ENCODE measurements at places on chromosomes 6 and 20. TPM values are rescaled to one million over a fixed set of nuclear protein-coding genes. Genes with fewer than 3 reads are reported as not detected.
A peak's percentile ranks its signal among the peaks of the same experiment; 100 is the strongest.

ENPP1 gene
- total RNA-seq, result 0.12 TPM

TULP1 gene
- total RNA-seq, result not detected

- no peak for DNase-seq
These were observed 2.5 kb downstream of the CNR1 start for GRCh38 chr6:88163616-88164015.

DNA sequence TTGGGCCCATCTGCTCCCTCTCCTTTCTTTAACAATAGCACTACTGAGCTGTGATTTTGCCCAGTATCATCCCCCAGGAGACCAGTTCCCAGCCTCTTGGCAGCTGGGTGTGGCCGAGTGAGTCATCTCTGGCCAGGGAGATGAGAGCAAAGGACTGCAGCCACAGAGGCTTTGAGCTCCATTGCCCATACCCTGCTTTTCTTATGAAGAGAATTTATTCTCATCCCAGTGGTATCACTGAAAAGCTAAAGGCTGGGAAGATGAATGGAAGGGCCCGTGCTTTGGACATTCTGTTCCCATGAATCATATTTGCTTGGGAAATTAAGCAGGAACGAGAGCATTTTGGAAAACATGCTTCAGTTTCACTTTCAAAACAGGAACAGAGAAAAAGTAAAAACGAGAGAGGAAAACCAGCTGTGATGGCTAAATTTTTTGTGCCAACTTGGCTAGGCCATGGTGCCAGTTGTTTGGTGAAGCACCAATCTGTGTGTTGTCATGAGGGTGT, 14.9 kb downstream of the CST3 start:
- no peak for DNase-seq

DNA sequence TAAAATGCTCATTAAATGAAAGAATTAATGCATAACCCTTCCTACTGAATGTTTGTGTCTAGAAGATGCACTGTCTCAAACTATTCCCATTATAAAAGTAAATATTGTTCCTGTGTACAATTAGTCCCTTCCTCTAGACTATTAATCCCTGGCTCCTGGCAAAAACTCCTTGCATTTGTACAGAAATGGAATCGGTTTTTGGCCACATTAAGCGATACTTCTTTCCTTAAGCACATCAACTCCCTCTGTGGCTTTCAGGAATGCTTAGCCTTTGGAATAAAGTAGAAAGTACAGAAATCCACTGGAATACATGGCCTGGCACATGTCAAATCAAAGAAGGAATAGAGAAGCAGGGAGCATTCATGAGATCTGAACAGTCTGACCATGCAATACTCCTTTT, 179.8 kb downstream of the GMPR start:
- no peak for DNase-seq

DNA sequence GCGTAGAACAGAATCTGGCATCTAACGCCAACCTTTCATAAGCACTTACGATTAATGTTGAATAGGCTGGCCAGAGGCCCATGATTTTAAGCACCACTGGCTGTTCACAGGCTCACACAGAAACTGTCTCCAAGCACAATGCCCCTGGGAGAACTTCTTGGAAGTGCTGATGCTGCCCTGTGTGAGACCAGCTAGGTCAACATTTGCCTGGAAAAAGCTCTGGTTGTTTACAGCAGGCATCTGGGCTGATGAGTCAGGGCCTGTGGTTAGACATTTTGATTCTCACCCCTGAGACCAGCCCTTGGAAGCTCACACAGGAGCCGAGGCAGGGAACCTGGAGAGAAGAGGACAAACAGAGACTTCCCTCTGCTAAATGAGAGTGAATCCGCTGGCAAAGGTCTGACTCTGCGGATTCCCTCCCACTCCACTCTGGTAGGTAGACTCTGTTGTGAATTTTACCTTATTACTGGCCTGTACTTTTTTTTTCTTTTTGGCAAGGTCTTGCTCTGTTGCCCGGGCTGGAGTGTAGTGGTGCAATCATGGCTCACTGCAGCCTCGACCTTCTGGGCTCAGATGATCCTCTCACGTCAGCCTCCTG, 6.8 kb upstream of the SULF2 start:
- no peak for DNase-seq

DNA sequence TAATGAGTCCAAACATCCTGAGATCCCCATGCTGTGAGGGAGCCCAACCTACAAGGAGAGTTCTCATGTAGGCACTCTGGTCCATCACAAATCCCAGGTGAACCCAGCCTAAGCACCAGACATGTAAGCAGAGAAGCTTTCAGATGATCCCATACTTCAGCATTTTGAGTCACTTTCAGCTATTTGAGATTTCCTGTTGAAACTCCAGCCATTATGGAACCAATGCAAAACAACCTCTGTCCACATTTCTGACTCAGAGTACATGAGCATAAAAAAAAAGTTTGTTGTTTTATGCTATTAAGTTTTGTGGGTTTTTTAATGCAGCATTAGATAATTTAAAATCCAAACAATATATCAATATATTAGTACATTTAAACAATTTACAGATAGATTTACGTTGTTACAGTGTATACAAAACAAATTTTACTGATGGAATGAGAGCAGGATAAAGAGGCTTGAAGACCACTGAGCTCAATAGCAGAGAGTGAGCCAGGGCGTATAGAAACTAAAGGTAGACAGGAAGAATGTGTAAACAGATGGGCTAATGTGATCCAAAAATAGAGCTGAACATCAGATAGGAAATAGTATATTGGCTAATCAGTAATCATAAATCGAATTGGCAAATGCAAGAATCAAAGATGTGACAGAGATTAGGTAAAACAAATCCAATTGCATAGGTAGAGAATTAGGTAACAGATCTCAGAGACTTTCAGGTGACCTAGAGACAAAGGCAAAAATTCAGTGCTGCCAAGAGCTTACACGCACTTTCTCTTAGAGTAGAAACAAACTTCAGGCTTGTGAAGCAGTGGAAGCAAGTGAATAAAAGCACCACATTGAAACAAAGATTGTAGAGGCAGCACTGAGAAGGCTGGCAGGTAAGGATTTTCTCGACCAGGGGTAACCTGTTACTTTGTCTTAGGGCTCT, 36.2 kb upstream of the PLCB1 start:
- no peak for DNase-seq

DNA sequence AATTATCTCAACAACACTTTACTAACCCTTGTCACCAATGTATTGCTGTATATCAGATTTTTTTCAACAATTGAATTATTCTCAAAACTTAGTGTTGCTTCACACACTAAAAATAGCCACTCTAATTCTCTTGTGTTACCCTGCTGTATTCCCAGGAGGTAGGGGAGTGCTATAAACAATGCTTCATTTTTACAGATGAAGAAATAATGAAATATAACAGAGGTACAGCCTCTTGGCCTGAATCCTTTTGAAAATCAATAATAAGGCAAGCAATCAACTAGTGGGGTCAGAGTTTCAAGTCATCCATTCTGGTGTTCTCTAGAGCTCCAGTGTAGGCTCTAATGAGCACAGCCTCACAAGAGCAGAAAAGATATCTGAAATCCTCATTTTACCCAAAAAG, 10.9 kb downstream of the HIVEP2 start:
- no peak for DNase-seq

DUSP15 gene
- not detected for total RNA-seq

SEMG1 gene
- not detected for total RNA-seq

- DNase-seq, result no peak
These were observed 306.4 kb downstream of the CDKAL1 start for GRCh38 chr6:20840675-20841074.

LSM2 gene
- total RNA-seq, result 109 TPM

- DNase-seq, result no peak
These were observed 6.0 kb upstream of the RBM38 start for GRCh38 chr20:57384953-57385761.

- DNase-seq, result no peak
These were observed 1.3 kb upstream of the MUCL3 start for GRCh38 chr6:30939473-30939872.

STAU1 gene
- total RNA-seq, result 51.8 TPM

GRCh38 chr6:101090281-101090680, 209.2 kb upstream of the ASCC3 start:
- DNase-seq, result no peak

DNA sequence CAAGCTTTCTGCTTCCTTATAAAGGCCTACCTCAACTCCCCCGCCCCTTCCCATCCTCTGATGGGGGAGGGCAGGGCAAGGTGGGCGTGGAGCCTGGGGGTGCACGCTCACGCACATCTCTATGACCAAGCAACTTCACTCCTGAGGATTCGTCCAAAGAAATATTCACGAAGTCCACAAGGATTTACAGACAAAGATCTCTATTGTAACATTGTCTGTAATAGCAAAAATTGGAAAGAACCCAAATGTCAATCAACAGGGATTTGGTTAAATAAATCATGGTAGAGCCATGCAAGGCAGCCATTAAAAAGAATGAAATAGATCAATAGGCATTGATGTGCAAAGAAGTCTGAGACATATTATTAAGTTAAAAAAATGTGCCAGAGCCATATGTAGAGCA, 130.4 kb upstream of the AFDN start:
- no peak for DNase-seq

DNA sequence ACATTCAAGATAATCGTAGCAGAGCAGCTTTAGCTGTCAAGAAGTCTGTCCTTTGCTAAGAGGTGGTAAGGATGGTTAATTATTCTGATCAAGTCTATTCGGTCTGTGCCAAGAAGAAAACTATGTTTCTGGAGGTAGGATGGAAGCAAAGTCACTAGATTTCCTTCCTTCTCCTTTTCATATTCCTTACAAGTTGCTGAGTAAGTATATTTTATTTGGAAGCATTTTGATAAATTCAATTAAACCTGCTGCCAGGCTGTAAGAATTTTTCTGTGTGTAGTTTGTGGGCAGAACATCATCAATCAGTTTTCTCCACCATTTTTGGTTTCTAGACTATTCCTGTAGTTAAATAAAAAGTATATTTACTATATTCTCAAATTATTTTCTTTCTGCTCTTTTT, 311.3 kb downstream of the PRKN start:
- no peak for DNase-seq

DNA sequence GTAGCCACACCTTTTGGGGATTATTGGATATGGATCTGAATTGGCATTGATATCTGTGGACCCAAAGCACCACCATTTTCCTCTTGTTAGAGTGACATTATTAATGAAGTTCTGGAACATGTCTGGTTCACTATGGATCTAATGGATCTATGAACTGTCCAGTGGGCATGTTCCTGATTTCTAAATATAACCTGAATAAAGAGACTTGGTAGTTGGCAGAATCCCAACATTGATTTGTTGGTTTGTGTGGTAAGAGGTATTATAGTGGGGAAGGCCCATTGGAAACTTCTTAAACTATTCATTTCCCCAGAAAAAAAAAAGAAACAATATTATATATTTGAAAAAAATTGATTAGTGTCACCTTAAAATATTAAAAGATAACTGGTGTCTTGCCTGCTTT, 312.6 kb downstream of the HTR1B start:
- no peak for DNase-seq

FLRT3 gene
- total RNA-seq, result not detected

- DNase-seq, result no peak
These were observed 12.2 kb upstream of the ZNF831 start for GRCh38 chr20:59151391-59151790.

- DNase-seq, result no peak
These were observed 16.8 kb downstream of the SOX4 start for GRCh38 chr6:21610341-21610740.

DNA sequence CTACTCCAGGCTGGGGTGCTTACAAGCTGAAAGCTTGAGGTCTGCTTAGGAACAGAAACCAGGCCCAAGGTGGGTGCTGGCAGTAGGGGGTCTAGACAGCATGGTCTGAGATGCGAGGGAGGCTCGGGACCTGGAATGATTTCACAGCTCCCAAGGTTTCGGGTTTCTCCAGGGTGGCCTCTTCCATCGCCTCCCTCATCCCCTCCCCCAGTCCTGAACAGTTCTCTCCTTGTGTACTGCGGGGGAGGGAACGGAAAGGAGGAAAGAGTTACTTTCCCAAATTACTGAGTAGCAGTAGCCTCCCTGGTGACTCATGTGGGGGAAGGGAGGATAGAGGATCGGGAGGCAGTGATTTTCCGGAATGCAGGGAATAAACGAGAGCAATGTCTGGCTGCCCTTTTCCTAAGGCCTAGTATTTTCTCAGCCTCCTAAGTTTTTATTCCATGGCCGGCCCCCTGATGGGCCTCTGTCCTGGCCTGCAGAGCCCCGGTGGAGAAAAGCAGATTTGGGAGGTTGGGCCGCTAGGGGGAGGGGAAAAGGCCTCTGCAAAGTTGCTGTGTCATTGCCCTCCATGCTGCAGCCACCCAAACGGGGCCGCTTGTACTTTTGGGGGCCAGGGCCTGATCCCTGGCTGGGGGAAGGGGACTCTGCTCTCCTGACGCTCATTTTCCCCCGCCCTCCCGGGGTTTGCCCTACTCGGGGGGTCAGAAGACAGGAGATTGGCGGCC, 1.5 kb downstream of the BRD2 start:
- peak; percentile 75 for DNase-seq

All from activated CD4-positive, alpha-beta T cell treated with anti-CD3 and anti-CD28 coated beads, Interleukin-2, amount 10 ng/mL, durations not matched to agents 7 days and 5 days (primary cell).